Activated naive CD4-positive, alpha-beta T cell (primary cell): ENCODE measurements at places on chromosomes 7 and 10.

DNA sequence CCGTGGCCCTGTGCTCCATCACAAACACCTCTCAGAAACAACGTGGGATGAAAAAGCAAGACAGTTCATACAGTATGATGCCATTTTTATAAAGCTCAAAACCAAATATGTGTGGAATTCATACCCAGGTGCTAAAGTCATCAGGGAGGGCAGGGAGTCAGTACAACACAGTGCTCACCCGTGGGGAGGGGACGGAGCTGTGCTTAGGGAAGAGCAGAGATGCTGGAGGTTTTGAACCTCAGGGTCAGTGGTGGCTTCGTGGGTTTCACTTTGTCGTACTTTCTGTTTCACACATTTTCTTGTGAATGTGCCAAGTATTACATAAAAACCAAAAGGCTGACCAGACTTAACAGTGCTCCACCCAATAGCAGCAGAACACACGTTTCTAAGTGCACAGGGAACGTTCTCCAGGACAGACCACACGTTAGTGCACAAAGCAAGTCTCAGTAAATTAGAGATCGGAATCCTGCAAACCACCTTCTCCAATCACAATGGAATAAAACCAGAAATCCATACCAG is 21.2 kb downstream of the ZMIZ2 start:
- DNase-seq = no peak

DNA sequence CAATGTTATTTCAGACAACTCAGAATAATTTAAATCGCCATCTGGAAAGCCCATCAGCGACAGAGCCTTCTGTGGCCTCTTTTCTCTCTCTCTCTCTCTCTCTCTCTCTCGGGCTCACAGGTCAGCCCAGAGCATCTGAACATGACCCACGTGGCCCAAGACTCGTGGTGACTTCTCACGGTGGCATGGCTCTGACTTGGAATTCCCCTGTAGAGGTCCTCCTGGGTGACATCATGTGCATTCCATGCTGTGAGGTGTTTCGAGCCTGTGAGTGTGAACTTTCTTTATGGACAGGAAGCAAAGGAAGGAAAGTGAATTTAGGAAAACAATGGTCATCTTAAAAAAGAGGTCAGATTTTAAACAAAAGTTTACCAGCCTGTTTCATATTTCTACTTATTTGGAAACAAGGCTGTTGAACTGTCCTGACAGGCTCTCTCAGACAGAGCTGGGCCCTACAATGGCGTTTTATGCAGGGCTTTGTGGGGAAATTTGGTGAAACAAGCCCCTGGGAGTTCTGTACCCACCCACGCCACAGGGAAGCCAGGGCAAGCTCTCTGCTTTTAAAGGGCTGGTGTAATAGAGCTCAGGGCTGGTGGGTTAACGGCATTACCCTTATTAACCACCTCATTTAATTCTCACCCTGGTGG is 359.7 kb upstream of the ZNF32 start:
- DNase-seq = no peak

DNA sequence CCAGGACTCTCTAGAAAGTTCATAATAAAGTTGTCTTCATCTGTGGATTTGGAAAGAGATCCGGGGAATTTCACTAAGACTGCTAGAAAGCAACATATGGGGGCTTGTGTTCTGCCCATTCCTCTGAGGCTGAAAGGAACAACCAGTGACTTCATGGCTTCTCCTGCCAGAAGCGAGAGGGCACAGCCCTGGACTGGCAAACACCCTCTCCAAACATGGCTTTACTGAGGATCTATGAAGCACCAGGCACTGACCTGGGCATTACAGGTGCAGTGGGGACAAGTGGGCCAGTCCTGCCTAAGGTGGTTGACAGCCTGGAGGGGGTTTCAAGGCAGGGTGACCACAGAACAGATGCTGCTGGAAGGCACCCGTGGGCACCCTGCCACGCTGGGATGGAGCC is 185.8 kb upstream of the GPR26 start:
- DNase-seq = no peak

- no peak for DNase-seq
Observed at GRCh38 chr7:126398851-126399529, 853.8 kb downstream of the GRM8 start.

DNA sequence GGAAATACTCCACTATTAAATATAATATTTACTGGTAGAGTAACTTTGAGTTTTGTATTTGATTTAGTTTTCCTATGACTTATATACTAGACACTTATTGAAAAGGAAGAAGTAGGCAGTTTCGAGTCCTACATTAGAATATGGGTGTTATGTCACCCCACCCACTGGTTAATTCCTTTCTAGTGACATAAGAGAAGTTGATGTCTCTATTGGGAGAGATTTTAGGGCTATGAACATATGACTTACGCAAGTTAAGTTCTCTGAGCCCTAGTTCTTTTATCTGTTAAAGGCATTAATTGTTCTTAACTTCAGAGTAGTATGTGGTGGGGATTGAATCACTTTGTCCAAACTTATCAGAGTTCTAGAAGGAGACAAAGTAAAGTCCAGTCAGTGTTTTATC is 30.5 kb downstream of the CPED1 start:
- no peak for DNase-seq

DNA sequence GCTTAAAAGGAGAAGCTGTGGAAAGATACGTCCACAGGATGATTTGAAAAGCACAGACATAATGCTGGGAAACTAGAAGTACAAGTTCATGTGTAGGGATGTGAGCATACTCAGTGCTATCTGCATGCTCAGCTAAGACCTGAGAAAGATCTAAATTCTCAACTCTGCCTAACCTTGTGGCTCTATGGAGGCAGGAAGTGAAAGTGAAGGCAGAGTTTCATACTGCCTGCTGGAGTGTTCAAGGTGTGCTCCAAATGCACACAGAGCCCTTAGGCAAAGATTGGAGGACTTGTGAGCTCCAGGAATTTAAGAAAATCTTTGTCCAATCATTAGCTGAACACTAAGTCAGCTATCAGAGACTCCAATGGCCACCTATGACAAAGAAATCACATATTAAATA is 190.9 kb downstream of the RNLS start:
- DNase-seq = no peak

DNA sequence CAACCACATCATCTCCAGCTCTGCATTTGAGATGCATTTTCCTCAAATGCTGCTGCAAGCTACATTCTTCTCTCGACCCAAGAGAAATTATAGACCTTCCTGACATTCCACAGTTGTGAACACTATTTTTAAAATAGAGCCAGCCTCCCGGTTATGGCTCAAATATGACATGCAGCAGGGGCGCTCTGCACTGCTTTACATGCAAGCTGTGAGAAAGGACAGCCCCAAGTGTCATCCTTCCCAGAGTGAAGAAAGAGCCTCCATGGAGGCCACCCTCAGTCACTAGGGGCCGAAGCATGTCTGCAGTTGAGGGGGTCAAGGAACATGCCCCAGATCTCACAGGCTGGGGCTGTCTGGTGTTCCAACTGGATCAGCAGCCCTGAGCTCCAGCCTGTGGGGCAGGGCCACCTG is 63.9 kb upstream of the CHST15 start:
- no peak for DNase-seq

- no peak for DNase-seq
Observed at GRCh38 chr10:111392910-111393309, 316.1 kb downstream of the ADRA2A start.

- DNase-seq = no peak
Observed at GRCh38 chr7:107130487-107131220, 38.1 kb upstream of the HBP1 start.

DNA sequence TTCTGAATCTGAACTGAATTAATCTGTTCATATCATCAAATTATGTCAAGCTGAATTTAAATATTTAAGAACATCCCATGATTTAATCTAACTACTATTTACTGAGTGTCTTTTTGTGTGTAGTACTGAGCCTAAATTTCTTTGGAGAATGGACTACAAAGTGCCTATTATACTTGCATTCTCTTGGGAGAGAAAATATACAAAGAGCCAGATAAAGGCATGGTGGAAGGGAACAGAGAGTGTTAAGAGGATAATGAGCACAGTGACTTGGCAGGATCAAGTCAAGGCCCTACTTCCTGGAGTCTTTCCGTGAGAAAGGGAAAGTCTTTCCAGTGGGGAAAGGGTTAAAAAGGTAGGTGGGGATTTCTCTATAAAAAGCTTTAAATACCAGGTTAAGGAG is 15.0 kb downstream of the TNKS2 start:
- no peak for DNase-seq

DNA sequence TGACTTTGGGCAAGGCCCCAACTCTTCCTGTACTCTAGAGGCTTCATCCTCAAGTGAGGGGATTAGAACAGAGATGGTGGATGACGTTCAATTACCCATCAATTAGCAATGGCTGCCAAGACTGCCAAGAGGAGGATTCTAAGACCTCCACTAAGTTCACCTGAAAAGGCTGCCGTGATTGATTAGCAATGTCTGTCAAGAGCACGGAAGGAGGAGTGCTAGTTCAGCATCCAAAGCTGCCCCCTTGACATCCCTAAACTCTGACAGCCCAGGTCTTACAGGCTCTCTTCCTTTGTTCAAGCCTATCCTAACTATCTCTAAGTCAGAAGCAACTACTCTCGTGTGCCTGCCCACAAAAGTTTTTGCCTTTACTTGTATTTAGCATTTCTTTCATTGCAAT is 68.4 kb downstream of the FAM53B start:
- DNase-seq = no peak

DNA sequence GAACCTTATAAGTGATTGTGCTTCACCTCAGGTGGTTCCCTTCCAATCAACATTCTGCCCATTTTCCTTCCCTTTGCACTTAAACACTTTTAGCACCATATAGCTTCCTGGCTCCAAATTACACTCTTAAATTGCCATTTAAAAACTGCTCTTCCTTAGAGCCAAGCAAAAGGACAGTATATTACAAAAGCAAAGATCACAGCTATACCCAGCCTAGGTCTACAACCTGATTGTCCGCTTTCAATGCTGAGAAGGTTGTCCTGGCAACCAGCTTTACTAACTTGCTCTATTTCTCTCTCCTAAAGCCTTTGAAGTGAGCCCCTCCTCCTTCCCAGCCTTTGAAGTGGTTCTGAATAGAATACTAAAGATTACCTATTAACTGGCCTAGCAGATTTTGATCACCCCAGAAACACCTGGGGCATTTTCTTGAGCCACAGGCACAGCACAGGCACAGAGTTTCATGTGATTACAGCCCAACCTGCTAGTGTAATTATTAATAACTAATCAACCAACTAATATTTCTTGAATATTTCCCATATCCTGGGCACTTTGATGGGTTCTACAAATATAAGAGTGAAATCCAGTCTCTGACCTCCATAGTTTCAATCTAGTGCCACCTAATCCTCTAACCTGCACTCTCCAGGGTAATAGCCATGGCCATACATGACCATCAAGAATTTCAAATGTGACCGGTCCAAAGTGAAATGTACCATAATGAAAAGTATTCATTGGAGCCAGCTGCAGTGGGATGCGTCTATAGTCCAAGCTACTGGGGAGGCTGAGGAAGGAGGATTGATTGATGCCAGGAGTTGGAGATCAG is 63.6 kb upstream of the TRIM24 start:
- no peak for DNase-seq

DNA sequence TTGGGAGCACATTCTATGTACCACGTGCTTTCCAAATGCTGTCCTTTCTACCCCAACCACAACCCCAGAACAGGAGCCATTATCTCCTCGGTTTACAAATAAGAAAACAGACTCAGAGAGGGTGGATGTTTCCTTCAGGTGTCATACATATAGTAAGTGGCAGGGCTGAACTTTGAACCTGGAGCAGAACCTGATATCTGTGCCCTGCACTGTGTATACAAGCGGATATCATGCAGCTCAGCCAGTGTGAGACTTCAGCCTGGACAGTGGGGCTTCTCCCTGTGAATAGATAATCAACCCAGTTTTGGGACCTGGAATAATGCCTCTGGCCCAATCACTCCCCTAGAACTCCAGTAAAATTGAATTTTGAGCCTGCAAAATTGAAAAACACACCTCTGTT is 341.1 kb downstream of the GRID1 start:
- no peak for DNase-seq

DNA sequence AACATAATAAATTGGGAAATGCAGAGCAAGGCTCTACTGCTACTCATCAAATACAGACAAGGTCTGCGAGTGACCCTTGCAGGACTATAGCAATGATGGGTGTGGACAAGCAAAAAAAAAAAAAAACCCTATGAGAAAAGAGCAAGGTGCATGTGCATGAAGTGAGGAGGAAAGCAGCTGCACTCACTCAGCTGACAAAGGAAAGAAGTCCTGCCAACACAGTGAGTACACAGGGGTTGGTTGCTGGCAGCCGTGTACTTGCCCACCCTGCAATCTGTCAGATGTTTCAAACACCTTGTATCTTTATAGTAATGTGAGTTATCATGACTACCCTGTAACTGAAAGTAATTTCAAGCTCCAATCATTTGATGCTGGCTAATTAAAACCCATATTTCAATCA is 20.5 kb downstream of the CHCHD3 start:
- no peak for DNase-seq

DNA sequence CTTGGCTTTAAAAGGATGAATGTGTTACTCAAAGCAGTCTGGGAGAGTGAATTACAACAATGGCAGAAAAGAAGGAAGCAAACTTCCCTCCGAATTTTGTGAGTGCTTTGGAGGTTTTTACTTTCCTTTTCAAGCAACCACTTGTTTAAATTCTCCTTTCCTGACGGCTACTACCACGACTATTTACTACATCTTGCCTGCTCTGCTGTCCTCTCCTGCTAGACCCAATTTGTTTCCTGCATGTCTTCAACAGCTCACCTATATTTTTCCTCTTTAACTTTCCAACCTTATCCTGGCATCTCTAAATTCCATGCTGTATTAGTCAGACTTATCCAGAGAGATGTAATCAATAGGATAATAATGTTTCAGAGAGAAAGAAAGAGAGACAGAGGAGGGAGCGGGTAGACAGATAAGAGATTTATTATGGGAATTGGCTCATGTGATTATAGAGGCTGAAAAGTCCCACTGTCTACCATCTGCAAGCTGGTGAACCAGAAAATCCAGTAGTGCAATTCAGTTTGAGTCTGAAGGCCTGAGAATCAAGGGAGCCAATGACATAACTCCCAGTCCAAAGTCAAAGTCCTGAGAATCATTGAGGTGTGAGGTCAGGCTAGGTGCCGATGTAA is 42.8 kb upstream of the SLC13A1 start:
- DNase-seq = no peak

DNA sequence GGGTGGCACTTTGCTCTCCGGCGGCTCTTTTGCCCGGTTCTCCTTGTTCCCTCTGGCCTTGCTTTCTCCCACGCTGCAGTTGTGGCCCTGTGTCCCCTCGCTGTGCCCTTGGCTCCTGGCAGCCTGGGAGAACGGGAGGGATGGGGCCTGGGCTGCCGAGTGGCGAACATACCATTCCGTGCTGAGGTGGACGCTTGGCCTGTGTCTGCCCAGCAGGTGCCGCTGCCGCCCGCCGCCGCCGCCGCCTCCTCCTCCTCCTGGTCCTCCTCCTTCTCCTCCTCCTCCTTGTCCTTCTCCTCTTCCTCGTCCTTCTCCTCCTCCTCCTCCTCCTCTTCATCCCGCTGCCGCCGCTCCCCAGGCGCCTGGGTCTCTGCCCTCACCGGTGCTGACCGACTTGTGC is 36.0 kb downstream of the AGAP3 start:
- DNase-seq = no peak

GRCh38 chr7:17787257-17787656 is 153.0 kb downstream of the SNX13 start:
- no peak for DNase-seq

- DNase-seq = no peak
Observed at GRCh38 chr7:27147199-27148030, at the start of gene HOXA6. Gene HOXA6 (minus strand): TSS chr7:27147774. CDS start chr7:27147749, 25 bp downstream.

GRCh38 chr7:127905021-127905420 is 126.2 kb downstream of the LRRC4 start:
- no peak for DNase-seq

- no peak for DNase-seq
Observed at GRCh38 chr10:70693619-70694335, 21.5 kb downstream of the ADAMTS14 start.

GRCh38 chr7:35268953-35269352 is 15.1 kb upstream of the TBX20 start:
- DNase-seq = no peak
